NAMALWA (cell line): ENCODE measurements at places on chromosomes 7 and 10.

- no peak for DNase-seq
Measured at GRCh38 chr7:54785261-54785660, 26.2 kb upstream of the SEC61G start.

DNA sequence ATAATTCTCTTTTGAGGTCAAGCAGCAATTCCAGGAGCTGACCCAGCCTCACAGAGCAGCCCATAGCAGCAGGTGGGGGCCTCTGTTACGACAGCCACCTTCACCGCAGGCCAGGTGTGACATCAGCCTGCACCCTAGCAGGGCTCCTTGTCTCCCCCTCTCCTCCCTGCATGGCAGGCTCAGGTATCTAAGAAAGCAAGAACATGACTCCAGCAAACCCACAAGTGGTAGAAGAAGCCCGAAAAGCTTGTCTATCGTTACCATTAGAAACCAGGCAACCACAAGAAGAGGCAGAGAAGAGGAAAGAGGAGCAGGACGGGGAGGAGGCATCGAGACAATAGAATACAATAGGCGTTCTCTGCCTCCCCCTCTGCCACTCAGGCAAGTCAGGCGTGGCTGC lies 104.0 kb upstream of the PRR15 start:
- DNase-seq, result no peak

DNA sequence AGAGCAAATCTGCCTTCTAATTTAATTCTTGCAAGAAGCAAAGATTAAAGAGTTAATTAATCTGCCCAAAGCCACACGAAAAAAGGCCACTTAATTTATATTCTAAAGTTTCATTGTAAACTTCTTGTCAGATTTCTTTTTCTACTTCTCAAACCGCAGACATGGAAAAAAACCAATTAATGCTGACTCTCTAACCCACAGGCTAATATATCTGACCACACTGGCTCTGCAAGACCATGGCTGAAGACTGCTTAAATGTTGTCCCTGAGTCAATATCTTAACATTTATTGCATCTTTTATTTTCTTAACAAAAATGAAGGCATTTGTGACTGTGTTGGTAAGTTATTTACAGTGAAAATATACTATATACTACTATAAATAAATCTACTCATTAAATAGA lies 234.0 kb upstream of the SP8 start:
- no peak for DNase-seq

DNA sequence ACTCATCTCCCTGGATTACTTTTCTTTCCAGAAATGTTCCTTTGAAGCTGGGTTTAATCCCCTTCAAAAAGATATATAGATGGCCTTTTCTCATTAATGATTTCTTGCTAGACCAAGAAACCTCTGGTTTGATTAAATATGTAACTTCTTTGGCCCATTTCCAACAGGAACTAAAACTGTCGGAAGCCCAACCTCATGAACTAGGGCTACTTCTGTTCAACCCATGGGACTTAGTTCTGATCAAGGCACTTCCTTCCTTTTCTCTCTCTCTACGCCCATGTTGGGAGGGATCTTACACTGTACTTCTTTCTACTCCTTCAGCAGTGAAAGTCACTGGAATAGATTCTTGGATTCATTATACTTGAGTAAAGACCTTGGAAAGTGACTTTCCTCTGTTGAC lies 83.6 kb downstream of the TMEM106B start:
- no peak for DNase-seq

DNA sequence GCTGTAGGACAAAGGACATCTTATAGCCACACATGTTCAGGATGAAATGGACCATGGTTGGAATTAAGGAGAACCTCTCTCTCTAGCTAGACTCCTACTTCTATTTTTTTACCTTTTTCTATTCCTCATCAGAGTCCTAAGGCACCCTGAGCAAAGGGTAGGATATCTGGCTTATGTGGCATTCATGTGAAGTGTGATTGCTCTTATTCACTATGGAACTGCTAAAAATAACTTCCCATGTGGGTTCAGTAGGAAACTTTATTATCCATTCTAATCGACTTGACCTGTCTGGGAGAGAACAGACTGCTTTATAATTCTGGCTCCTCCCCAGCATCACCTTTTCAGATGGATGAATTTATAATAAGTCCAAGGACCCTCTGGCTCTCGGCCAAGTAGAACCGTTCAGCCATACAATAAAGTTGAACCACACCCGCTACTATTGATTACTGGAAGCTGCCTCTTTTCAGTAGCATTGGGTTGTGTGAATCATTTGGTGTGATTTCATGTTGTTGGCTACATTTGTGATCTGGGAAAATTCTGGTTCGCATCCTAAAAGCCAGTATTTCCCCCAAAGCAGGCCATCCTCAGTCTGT lies 117.5 kb downstream of the NRF1 start:
- DNase-seq, result no peak

- no peak for DNase-seq
Measured at GRCh38 chr7:20417260-20417659, 86.6 kb downstream of the ITGB8 start.

DNA sequence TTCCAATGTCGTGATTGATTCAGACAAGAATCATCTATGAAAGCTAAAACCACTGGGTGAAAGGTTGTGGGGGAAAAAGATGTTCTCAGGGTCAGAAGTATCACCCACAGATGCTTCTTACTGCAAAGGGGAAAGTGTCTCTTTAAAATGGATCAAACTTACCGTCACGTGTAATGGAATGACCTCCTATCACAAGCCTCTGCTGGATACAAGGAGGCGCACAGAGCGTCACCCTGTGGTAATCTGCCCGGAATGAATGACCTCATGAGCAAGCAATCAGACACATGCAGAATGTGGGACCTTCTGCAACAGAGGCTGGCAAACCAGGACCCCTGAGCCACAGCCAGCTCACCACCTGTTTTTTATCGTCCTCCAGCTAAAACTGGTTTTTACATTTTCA lies 33.0 kb downstream of the WIPF3 start:
- no peak for DNase-seq

DNA sequence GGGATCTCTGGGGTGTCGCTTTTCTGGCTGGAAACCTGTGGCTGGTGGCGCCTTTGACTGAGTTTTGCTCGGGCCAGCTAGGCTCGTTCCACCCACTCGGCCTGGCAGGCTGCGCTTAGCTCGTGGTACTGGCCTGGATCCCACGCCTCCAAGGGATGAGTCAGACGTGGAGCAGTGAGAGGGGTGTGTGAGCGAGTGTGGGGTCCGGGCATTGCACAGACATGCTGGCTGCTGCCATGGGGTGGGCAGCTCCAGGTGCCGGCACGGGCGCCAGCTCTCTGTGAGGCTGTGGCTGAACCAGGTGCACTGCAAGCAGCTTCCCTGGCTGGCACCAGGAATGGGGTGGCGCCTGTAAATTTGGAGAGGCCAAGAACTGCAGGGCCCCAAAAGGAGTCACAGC lies 63.1 kb upstream of the CACNA2D1 start:
- DNase-seq, result no peak

DNA sequence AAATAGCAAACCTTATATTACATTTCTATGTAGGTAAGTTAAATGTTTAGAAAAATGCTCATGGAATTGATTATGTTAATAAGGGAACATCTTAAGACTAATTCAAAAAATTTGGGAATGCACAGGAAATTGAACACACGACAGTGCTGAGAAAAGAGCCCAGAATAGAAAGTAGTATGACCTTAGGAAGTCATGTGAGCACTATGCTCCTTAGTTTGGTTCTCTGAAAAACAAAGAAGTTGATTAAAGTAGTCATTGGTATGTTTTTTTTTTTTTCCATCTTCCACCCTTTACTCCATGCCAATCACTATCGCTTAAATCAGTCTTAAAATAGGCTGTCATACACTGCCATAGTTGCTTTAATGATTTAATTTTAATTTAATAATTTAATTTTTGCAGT lies 242.9 kb downstream of the ANKRD7 start:
- DNase-seq, result no peak

GRCh38 chr10:113434950-113435349 lies 117.9 kb upstream of the HABP2 start:
- no peak for DNase-seq

GRCh38 chr10:95444792-95445191 lies 116.4 kb downstream of the SORBS1 start:
- DNase-seq, result no peak

- no peak for DNase-seq
Measured at GRCh38 chr10:129743738-129744133, 220.3 kb downstream of the EBF3 start.
